ENCODE measurements at places on chromosomes 7 and 10. TPM values are rescaled to one million over a fixed set of nuclear protein-coding genes. Genes with fewer than 3 reads are reported as not detected.

Gene OR2A1
- not detected for polyA plus RNA-seq

Gene BAMBI
- 114 TPM for polyA plus RNA-seq

Gene CRPPA
- polyA plus RNA-seq, result 7.4 TPM

Gene CALML3
- 0.17 TPM for polyA plus RNA-seq

Gene CCNY
- 15.1 TPM for polyA plus RNA-seq

Gene BHLHA15
- polyA plus RNA-seq, result not detected

Gene IFIT5
- polyA plus RNA-seq, result 11.0 TPM

Gene PAPOLB
- not detected for polyA plus RNA-seq

Gene CCDC172
- polyA plus RNA-seq, result not detected

Gene AUTS2
- 87.7 TPM for polyA plus RNA-seq

Gene SEC61A2
- polyA plus RNA-seq, result 44.2 TPM

Measured in Purkinje cell (primary cell).